NCI-H187 (cell line): ENCODE measurements at places on chromosomes 11 and 22.

DNA sequence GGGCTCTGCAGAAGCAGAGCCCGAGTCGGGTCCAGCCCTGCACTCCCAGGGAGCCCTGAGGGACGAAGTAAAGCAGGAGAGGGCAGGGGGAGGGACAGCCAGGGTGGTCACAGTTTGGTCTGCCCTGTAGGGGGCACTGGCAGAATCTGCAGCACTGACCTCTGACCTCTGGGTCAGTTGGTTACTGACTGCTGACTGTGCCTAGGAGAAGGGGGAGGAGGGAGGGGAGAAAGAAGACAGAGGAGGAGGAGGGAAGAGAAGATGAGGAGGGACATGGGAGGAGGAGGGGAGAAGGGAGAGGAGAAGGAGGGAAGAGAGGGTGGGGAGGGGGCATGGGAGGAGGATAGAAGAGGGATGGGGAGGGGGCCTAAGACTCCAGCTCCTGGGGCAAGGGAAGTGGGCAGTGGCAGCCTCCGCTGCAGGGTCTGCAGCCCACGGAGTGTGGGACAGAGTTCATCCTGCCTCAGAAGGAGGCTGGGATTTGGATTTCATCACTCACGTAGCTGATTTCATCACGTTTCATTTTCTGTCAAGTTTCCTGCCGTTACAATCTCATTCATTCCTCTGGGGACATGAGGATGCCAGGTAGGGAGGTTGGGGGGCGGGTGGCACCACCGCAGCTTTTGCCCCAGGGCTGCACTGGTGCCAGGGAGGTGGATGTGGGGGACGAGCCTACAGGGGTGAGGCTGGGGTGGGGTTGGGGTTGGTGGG is 55.2 kb downstream of the FLRT1 start:
- no peak for DNase-seq

DNA sequence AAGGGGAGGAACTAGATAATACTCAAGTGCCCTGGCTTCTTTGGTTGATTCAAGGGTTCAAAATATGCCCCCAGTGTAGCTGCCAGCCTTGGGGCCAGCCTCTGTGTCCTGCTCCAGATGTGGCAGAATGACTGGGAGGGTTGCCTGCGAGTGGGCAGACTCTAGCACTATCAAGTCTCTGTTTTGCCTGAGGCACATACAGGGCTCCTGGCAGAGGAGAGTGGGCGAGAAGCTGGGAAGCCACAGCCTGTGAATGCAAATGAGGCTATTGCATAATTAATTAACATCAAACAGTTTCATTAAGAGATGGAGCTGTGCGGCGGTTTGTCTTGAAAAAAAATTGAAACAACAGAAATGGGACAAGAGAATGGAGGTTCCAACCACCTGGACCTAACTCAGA is 50.8 kb downstream of the BUD13 start:
- no peak for DNase-seq

DNA sequence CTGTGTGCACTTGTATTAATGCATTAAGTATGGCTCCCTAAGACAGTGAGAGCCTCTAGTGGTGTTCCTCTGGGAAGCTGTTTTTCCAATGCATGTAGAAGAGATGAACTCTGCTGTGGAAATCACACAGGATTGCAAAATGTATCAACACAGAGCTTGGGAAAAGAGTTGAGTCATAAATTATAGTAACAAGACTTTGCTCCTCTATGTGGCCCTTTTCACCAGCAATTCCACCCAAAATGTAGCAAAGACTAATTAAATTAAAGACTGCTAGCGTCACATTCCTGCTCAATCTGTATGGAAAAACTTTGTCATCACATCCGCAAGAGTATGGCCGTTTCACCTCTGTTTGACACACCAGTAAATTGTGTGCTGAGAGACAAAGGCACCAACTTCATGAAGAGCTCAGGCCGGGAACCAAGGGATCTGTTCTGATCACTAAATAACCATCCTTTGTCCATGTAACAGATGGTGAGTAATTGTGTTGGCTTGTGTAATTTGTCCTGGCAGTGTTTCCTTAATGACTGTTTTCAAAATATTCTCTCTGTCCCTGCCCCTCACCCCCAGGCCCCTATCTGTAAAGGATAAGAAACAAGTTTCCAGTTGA is 209.2 kb upstream of the SORL1-AS1 start:
- DNase-seq, result no peak

DNA sequence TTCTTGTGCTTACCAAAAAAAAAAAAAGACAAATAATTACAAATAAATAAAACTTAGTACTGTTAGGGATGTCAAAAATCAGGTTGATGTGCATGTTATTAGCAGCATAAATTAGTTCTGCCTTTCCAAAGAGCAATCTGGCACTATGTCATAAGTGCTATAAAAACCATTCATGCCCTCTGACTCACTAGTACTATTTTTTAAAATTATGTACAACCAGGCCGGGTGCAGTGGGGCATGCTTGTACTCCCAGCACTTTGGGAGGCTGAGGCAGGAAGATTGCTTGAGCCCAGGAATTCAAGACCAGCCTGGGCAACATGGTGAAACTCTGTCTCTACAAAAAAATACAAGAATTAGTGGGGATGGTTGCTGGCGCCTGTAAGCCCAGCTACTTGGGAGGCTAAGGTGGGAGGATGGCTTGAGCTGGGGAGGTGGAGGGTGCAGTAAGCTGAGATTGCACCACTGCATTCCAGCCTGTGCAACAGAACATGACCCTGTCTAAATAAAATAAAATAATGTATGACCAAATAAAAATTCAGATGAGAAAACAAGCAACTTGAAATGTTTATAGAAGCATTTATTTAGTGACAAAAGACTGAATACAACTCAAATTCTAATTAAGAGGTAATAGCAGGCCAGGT is 25.3 kb downstream of the UEVLD start:
- no peak for DNase-seq

DNA sequence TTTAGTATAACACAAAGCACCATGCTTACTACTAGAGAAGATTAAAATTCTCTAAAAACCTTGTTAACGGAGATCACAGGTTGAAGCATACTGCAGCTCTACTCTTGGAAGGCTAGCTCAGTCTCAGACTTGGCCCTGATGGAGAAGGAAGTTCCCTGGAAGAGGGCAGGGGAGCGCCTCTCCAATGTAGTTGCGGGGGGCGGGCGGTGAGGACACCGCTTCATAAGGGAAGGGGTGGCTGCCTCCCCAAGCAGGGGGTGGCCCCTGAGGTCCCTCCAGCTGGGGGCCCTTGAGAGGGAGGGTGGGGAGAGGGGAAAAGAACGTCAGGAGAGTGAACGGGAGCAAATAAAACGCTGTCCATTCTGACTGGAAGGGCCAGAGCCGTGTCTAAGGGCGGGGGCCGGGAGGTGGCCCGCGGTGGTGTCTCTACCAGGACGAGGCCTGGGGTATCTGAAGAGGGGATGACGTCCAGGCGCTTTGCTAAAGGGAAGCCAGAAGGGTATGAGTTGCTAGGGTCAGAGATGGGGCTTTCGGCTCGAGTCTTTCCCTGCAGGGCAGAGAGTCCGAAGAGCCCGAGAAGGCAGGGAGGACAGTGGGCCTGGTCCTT is 553 bp upstream of the USP47 start:
- DNase-seq, result no peak
